ENCODE measurements at places on chromosomes 1 and 21. TPM values are rescaled to one million over a fixed set of nuclear protein-coding genes. Genes with fewer than 3 reads are reported as not detected.

DNA sequence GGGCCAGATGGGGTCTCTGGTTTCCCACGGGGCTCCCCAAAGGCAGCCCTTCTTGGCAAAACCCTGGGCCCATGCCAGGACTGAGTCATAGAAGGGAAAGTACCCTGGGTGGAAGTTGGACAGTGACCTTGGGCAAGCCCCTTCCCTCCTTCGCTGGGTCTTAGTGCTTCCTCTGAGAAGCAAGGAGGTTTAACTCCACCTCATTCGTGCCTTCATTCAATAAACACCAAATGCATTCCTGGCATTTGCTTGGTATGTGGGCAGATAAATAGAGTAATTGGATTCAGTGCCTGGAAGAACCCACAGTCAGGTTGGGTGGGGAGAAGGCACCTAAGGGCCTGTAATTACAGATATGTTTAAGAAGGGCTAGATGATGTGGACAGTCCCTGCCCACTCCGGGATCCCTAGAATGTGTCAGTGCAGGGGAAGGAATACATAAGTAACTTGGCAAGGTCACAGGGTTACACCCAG, 36.3 kb upstream of the CITED4 start:
- H3K27ac ChIP-seq: peak overlapping the region; percentile 94
- no peak overlapping the region for H3K4me3 ChIP-seq
- no peaks in the 10 kb centered on the region for H3K4me1 ChIP-seq
- H3K36me3 ChIP-seq: no peaks in the 10 kb centered on the region
- peak; percentile 43 for DNase-seq

- H3K27ac ChIP-seq: no peak overlapping the region
- no peaks in the 10 kb centered on the region for H3K4me1 ChIP-seq
- H3K27me3 ChIP-seq: no peaks in the 10 kb centered on the region
- no peaks in the 10 kb centered on the region for H3K36me3 ChIP-seq
Observed at GRCh38 chr1:36963006-36963405, 71.3 kb downstream of the GRIK3 start.

- no peaks in the 10 kb centered on the region for H3K4me1 ChIP-seq
- DNase-seq: no peak
Observed at GRCh38 chr1:203112475-203112874, 15.1 kb upstream of the ADORA1 start.

GRCh38 chr1:181087400-181087901, 1.0 kb upstream of the IER5 start:
- no peak overlapping the region for H3K27ac ChIP-seq
- no peaks in the 10 kb centered on the region for H3K36me3 ChIP-seq
- no peak overlapping the region for H3K4me3 ChIP-seq
- H3K27me3 ChIP-seq: no peaks in the 10 kb centered on the region
- H3K4me1 ChIP-seq: peaks cover 9% of the 10 kb centered on the region
- DNase-seq: no peak

GRCh38 chr1:213094446-213094845, 43.4 kb downstream of the RPS6KC1 start:
- H3K27ac ChIP-seq: no peak overlapping the region
- H3K27me3 ChIP-seq: no peaks in the 10 kb centered on the region
- DNase-seq: no peak
- no peaks in the 10 kb centered on the region for H3K4me1 ChIP-seq
- H3K4me3 ChIP-seq: no peak overlapping the region

GRCh38 chr1:28518745-28519341, 13.0 kb downstream of the RCC1 start:
- no peaks in the 10 kb centered on the region for H3K27me3 ChIP-seq
- peak overlapping the region; percentile 67 for H3K27ac ChIP-seq
- H3K36me3 ChIP-seq: no peaks in the 10 kb centered on the region
- peak overlapping the region; percentile 67 for H3K4me3 ChIP-seq
- H3K4me1 ChIP-seq: peaks cover 3% of the 10 kb centered on the region
- no peak for DNase-seq

DNA sequence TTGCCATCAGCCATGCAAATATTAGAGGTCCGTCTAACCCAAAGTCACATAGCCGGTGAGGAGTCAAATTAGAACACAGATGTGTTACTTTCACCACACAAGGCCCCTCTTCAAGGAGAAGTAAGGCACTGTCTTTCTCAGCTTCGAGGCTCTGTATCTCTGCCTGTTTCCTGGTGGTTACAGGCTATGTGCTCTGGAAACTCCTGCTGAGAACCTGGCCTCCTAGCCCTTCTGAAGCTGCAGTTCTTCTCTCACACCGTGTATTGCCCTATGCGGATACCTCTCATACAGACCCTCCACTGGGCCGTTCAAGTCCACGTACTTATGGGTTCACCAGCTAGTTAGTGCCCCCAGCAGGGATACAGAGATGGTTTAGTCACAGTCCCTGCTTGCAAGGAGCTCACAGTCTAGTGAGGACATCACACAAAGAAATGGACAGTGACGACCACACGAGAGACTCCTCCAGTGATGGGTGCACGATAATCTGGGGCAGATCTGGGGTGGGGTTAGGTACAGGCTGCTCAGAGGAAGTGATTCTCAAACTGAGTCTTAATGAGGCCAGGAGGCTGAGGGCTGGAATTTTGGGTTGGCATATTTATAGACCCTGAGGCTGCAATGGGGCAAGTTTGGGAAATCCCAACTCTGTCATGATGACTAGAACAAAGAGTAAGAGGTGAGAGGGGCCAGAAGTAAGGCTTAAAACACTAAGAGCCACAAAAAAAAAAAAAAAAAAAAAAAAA, 22.8 kb upstream of the ELOA start:
- no peaks in the 10 kb centered on the region for H3K27me3 ChIP-seq
- H3K36me3 ChIP-seq: no peaks in the 10 kb centered on the region
- no peaks in the 10 kb centered on the region for H3K4me1 ChIP-seq
- no peak for DNase-seq
- H3K4me3 ChIP-seq: no peak overlapping the region

DNA sequence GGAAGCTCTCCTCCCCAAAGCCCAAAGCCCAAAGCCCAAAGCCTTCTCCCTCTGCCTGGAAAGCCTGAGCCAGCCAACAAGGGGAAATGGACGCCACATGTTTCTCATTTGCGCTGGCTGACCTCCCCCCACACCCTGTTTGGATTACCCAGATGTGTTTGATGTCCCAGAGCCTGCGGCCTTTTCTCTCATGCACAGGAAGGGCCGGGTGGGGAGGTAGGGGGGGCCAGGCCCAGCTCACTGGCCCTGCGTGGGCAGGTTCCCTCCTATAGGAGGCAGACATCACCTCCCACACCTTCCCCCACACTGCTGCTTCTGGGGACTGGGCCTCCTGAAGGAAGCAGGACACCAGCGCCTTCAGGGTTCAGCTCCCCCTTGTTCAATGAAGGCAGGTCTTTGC, 116.3 kb downstream of the NAV1 start:
- DNase-seq: peak; percentile 25
- no peak overlapping the region for H3K4me3 ChIP-seq
- no peaks in the 10 kb centered on the region for H3K27me3 ChIP-seq
- no peak overlapping the region for H3K27ac ChIP-seq
- H3K4me1 ChIP-seq: peaks cover 4% of the 10 kb centered on the region

- H3K27me3 ChIP-seq: no peaks in the 10 kb centered on the region
- H3K4me3 ChIP-seq: no peak overlapping the region
- H3K36me3 ChIP-seq: no peaks in the 10 kb centered on the region
- DNase-seq: no peak
- H3K4me1 ChIP-seq: no peaks in the 10 kb centered on the region
- peak overlapping the region; percentile 64 for H3K27ac ChIP-seq
Observed at GRCh38 chr1:63675420-63675931, 82.3 kb downstream of the PGM1 start.

DNA sequence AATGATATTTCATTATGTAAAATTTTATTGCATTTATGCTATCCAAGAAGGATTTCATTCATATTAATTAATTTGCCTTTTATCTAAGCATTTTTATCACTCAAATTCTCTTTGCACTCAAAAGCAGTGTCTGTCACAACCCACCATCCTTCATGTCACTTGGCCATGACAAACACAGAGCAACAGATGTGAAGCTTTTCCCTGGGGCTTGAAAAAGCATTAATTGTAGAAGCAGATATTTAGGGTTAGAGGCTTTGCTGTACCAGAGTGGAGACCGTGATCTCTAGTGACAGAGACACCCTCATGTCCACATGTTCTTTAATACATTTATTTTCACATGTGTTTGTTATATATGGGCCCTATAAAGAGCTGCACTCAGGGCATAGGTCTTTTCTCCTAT, 230.5 kb downstream of the SPATA17 start:
- H3K4me3 ChIP-seq: no peak overlapping the region
- H3K27ac ChIP-seq: no peak overlapping the region
- no peaks in the 10 kb centered on the region for H3K36me3 ChIP-seq
- no peak for DNase-seq

DNA sequence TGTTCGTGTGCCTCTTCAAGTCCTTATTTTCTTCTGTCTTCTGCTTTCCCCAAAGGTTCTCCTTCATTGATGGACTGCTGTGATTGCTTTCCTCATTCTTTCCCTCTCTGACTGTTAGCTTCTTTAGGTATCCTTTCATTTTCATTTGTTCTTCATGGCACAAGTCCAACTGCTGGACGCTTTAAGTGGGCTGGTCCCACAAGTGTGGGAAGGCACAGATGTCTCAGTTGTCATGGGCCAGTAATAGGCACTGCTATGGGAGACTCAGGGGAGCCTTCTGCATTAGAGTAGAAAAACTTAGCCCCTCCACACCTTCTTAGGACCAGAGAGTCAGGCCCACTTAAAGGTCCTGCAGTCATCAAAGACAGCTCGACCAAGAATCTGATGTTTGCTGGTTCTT, 122.3 kb upstream of the C1orf105 start:
- H3K4me1 ChIP-seq: no peaks in the 10 kb centered on the region
- no peak overlapping the region for H3K4me3 ChIP-seq
- no peak overlapping the region for H3K27ac ChIP-seq
- no peaks in the 10 kb centered on the region for H3K36me3 ChIP-seq

DNA sequence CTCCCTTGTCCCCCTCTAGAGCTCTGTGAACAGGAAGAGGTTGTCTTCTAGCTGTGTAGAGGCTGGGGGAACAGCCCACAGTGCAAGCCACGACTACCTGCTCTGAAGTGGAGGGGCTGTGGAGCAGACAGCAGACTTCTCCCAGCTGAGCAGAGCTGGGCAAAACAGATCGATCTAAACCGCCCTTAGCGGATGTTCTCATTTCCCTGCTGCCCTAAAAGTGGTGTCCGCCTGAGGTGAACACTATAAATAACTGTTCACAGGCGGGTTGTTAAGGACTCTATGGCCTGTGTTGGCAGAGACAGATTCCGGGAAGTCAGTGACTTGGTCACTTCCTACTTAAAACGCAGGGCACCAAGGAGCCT, 203.2 kb downstream of the RHOU start:
- H3K4me1 ChIP-seq: peaks cover 4% of the 10 kb centered on the region
- no peaks in the 10 kb centered on the region for H3K27me3 ChIP-seq

- H3K36me3 ChIP-seq: no peaks in the 10 kb centered on the region
- H3K4me3 ChIP-seq: no peak overlapping the region
- no peaks in the 10 kb centered on the region for H3K4me1 ChIP-seq
- no peaks in the 10 kb centered on the region for H3K27me3 ChIP-seq
- H3K27ac ChIP-seq: no peak overlapping the region
Observed at GRCh38 chr1:243959998-243960397, 91.1 kb upstream of the ZBTB18 start.

Gene TTC4
- total RNA-seq: 33.8 TPM

Gene AK2
- total RNA-seq: 124 TPM
